ENCODE measurements at places on chromosomes 1 and 21.

GRCh38 chr1:247548092-247548491, 842 bp upstream of the GCSAML start:
- DNase-seq = no peak

- DNase-seq = no peak
These were observed 106.0 kb upstream of the GNG12 start for GRCh38 chr1:67939186-67939743.

GRCh38 chr1:44851308-44851707, 8.3 kb upstream of the PTCH2 start:
- DNase-seq = no peak

- DNase-seq = no peak
These were observed 45.6 kb upstream of the CLIC4 start for GRCh38 chr1:24699628-24700027.

- no peak for DNase-seq
These were observed 21.1 kb downstream of the WDR47 start for GRCh38 chr1:109020693-109021257.

DNA sequence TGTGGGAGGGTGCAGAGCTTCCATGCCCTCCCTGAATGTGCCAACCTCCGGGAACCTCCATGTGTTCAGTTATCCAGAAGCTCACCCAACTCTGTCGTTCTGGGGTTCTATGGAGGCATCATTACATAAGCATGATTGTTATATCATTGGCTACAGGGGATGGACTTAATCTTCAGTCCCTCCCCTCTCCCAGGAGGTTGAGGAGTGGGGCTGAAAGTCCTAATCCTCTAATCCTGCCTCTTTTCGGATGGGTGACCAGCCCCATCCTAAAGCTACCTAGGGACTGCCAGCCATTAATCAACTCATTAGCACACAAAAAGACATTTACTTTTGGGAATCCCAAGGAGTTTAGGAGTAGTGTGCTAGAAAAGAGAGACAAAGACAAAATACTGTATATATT, 32.0 kb upstream of the PSEN2 start:
- DNase-seq = no peak

GRCh38 chr1:177077006-177077405, 87.5 kb downstream of the ASTN1 start:
- no peak for DNase-seq

GRCh38 chr1:90761781-90762589, 44.9 kb upstream of the BARHL2 start:
- no peak for DNase-seq

- no peak for DNase-seq
These were observed 1.2 kb downstream of the CAMSAP2 start for GRCh38 chr1:200739702-200740570.

DNA sequence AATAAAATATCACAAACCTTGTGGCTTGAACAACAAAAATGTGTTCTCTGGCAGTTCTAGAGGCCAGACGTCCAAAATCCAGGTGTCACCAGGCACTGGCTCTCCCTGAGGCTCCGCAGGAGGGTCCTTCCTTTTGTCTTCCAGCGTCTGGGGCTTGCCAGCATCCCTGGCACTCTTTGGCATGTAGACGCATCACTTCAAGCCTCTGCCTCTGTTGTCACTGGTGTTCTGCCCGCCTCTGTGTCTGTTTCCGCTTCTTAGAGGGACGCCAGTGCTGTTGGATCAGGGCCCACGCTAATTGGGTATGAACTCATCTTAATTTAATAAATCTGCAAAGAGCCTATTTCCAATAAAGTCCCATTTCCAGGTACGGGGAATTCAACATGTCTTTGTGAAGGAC, 273.7 kb upstream of the C1orf174 start:
- DNase-seq = no peak

DNA sequence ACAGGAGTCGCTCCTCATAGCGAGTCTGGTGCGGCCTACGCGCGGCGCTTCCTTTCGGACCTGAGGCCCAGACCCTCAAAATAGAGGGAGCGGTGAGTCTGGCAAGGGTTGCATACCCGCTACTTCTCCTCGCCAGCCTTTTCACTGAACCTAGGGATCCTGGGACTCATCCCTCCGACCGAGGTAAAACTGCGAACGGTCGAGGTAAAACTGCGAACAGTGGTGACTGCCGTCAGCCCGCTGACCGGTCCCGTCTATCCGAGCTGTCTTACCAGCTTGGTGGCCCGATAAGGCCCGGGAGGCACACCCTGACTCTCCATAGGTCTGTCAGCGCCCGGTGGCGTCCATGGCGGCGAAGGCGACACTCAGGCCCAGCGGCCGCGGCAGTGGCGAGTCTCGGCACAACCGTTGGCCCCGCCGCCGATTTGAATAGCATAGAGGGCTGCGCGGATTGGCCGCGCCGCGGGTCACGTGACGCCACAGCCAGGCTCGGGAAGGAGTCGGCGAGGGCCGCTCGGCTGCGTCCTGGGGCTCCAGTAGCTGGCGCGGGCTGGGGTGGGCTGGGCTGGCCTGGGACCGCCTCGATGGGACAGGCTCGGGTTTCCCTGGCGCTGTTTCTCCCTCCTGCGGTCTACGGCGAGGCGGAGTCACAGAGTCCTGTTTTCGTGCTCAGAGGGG, at the start of gene DEPDC1:
TSS of gene DEPDC1 (minus strand) at position 403 of the 678 bp plus-strand sequence. CDS start at position 320, 83 bp downstream.
- DNase-seq = peak; percentile 52

DNA sequence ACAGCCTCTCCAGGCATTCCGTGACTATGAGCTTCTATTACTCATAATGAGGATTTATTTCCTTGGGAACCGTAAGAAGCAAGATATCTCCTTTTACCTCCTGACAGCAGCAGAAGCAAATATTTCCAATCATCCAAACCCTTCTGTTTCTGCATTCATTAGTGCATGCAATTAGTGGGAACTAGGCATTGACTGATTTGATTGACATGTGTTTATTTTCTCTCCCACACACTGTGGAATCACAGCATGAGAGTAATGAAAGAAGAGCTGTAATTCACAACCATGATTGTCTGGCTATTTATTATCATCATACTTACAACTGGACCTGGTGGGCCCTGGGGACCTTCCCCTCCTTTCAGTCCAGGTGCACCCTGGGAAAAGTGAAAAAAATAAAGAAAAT, 146.8 kb downstream of the COL11A1 start:
- DNase-seq = no peak

GRCh38 chr1:169091480-169091941, 15.0 kb upstream of the ATP1B1 start:
- no peak for DNase-seq

- no peak for DNase-seq
These were observed 15.9 kb downstream of the DUSP10 start for GRCh38 chr1:221725735-221726672.

GRCh38 chr1:198363625-198364151, 176.8 kb downstream of the ATP6V1G3 start:
- no peak for DNase-seq

- no peak for DNase-seq
These were observed 109.5 kb downstream of the ERG start for GRCh38 chr21:38388647-38389353.

DNA sequence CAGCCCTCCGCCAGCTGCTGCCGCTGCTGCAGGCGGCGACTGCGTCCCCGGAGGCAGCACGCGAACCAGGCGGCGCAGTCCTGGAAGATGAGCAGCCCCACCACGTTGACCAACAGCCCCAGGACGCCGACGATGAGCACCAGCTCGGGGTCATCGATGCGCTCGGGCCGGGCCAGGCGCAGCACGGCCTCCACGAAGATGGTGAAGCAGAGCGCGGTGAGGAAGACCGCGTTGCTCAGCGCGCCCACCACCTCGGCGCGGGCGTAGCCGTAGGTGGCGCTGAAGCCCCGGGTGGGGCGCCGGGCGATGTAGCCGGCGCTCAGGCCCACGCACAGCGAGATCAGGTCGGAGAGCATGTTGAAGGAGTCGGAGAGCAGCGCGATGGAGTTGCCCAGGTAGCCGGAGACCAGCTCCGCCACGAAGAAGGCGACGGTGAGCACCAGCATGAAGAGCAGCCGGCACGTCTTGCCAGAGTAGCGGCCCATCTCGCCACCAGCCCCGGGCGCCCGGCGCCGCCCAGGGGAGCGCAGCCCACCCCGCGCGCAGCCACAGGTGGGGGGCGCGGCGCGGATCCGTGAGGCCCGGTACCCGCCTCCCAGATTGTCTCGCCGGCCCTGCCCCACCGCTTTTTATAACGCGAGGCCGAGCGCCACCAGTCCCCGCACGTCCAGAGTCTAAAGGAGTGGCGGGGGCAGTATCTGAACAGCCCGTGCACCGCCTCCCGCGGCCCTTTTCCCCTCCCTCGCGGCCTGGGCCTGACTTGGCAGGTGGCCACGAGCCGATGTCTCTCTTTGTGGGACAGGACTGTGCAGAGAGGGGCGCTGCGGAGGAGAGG, at the start of gene SLC30A10:
TSS of gene SLC30A10 (minus strand) at position 602 of the 835 bp plus-strand sequence. CDS start at position 485, 117 bp downstream.
- no peak for DNase-seq
